ENCODE measurements at places on chromosomes 6 and 20.

DNA sequence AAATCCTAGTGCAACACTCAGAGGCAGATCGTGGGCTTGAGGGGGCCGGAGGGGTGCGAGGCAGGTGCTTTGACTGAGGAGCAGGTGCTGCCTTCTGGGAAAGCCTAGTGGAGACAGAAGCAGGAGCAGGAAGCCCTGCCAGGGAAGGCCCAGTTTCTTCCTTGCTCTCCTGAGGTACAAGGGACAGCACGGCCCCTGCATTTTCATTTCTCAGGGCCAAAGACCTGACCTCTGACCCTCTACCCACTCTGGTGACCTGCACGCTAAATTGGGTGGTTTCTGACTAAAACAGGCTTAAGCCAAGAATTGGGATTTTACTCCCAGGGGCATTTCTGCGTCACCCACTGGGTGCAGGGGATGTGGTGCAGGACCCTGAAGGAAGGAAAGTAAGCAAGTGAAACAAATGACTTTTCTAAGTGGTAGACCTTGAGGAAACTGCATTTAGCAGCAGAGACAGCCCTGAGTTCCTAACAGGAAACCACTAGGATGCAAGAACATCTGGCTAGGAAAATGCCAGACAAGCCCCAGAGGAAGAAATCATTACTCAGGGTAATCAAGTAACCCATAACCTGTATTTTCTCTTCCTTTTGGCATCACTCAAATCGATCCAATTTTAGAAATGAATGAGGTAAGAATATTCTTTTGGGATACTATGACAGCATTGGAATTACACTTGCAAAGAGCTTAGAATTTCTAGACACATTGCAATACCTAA lies 141.7 kb downstream of the CD164 start:
- DNase-seq = no peak

- no peak for DNase-seq
Observed at GRCh38 chr6:45625191-45625664, 247.5 kb upstream of the SUPT3H start.

DNA sequence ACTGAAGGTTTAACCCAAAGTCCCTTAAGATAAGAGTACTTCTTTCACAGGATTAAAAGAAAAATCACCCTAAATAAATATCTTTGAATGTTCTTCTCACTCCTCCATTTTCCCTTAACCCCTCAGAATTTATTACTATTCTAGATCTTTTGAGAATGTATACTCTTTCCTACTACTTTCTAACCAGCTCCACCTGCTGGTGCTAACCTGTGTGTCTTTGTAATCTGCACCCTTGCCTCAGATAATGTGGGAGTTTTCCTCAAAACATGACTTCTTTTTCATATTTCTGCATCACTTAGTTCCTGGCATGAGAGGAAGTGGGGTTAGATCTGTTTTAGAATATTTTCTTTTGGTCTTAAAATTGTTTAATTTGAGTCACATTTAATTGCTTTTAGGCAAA lies 394.2 kb downstream of the BMP2 start:
- DNase-seq = no peak

DNA sequence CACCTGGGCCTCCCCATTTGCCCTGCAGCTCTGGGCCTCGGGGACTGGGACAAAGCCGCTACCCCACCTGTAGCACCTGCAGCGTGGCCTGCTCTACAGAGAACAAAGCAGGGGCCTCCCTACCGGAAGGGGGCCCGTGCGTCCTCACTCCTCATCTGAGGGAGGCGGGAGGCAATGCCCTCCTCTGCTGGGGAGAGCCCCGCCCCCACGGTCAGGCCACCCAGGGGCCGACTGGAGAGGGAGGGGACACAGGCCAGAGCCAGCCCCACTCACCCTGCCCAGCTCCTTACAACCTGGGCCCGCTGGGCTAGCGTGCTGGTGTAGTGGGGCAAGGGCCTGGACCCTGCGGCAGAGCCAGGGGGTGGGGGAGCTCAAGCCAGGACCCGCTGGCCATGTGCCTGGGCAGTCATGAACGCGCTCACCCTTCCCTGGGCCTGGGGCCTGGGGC lies 8.0 kb downstream of the LAMA5 start:
- no peak for DNase-seq

GRCh38 chr6:41654151-41654697 lies 16.0 kb downstream of the MDFI start:
- no peak for DNase-seq

- DNase-seq = no peak
Observed at GRCh38 chr20:48287021-48287494, 501.8 kb upstream of the SULF2 start.

DNA sequence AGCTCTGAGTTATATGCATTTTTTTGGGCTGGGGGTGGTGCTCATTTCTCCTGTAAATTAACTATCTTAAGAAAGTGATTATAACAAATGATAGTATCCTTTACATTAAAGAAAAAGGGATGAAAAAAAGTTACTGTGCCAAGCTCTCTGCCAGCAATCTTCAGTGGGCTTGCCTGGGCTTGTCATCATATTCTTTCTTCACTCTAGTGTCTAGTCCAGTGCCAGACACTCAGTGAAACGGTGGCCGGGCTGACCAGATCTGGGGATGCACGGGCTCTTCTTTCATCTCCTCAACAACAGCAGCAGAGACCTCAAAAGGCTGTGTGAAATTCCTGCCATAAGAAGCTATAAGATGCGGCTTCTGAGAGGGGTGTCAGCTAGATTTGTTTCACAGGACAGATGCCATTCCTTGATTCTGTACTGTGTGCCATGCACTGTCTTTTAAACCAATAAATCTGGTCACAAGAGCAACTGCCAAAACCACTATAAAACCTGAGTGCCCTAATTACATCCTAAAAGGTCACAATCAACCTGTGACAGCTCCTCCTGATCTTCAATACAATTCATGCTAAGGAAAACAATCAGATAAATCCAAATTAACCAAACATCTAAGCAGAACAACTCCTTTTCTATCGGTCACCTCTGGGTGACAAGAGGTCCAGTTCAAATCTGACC lies 12.1 kb downstream of the EXOC2 start:
- no peak for DNase-seq

GRCh38 chr20:8663424-8663823 lies 405.5 kb upstream of the PLCB4 start:
- DNase-seq = no peak

DNA sequence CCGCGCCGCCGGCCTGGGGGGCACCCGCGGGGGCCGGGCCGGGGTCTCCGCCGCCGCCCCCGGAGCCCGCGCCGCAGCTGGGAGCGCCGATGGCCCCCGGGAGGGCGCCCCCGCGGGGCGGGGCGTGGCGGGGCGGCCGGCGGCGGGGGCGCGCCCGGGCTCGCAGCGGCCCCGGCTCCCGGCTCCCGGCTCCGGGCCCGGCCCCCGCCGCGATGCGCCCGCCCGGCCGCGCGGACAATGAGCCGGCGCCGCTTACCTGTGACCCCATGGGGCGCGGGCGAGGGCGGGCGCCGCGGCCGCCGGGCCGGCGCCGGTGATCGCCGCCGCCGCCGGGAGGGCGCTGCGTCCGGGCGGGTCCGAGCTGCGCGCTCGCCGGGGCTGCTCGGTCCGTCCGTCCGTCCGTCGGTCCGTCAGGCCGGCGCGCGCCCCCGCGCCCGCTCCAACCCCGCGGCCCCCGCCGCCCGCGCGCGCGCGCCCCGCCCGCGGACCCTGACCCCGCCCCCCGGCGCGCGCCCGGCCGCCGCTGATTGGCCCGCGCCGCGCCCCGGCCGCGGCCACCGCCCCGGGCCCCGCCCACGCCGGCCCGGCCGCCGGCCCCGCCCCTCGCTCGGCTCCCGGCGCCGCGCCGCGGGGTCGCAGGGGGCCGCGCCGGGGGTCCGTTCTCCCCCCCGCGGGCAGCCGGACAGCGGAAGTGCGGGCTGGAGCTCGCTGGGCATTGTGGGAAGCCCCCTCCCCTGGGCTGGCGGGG lies at the start of gene ZBTB46:
TSS of gene ZBTB46 (minus strand) at position 424 of the 748 bp plus-strand sequence. CDS start 40,507 bp downstream, outside the sequence.
- DNase-seq = no peak

GRCh38 chr6:87078983-87079616 lies 15.8 kb downstream of the CGA start:
- DNase-seq = peak; percentile 24

- no peak for DNase-seq
Observed at GRCh38 chr6:7899101-7899888, 11.3 kb downstream of the TXNDC5 start.
